ENCODE measurements at places on chromosomes 3 and 15. TPM values are rescaled to one million over a fixed set of nuclear protein-coding genes. Genes with fewer than 3 reads are reported as not detected.

SERPINI2 gene
- 0.24 TPM for polyA plus RNA-seq

CPA3 gene
- not detected for polyA plus RNA-seq

CACNA2D3 gene
- 10.4 TPM for polyA plus RNA-seq

ABI3BP gene
- not detected for polyA plus RNA-seq

- no peak overlapping the region for H3K4me3 ChIP-seq
- no peaks in the 10 kb centered on the region for H3K4me1 ChIP-seq
- no peak for DNase-seq
- H3K36me3 ChIP-seq = no peaks in the 10 kb centered on the region
- H3K27ac ChIP-seq = no peak overlapping the region
Measured at GRCh38 chr15:83786336-83786735, 132.4 kb downstream of the ADAMTSL3 start.

- DNase-seq = no peak
- no peaks in the 10 kb centered on the region for H3K36me3 ChIP-seq
- no peaks in the 10 kb centered on the region for H3K27me3 ChIP-seq
- no peak overlapping the region for H3K4me3 ChIP-seq
- H3K4me1 ChIP-seq = no peaks in the 10 kb centered on the region
Measured at GRCh38 chr15:60757831-60758570, 279.1 kb upstream of the ICE2 start.
